NAMALWA (cell line): ENCODE measurements at places on chromosomes 11 and 22.

GRCh38 chr11:67416416-67417335, 1.2 kb downstream of the CARNS1 start:
- DNase-seq: peak; percentile 54

GRCh38 chr22:27242917-27243589, 558.5 kb downstream of the MN1 start:
- no peak for DNase-seq

DNA sequence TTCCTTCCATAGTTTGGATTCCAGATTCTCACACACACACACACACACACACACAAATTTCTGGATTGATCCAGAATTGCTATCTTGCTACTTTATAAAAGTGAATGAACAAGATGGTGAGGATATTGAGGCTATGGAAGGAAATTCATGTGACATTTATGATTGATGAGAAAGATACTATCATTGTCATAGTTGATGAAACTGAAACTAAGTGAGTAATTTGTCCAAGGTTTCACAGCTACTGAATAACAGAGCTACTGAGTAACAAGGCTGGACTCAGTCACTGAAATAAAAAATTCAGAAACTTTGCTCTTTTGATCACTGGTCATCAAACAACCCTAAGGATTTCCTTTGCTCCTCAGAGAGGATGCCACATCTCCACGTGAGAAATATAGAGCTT, 16.2 kb downstream of the OR5D16 start:
- DNase-seq: no peak

DNA sequence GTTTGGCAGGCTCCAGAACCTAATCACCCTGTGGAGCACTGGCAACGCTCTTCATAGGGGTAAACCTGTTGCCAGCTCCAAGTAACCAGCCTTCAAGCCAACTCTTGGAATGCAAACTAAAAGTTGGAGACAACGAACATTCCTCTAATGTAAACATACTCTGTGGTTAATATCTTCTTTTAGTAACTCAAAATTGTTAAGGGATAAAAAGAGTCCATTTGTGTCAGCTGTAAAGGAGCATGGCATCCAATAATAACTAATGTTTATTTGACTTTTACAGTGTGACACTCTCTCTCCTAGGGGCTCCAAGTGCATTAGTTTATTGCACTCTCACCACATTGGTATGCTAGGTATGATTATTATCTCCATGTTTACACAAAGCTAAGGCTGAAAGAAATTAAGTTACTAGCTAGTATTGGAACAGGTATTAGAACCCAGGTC, 31.0 kb upstream of the AMOTL1 start:
- no peak for DNase-seq

GRCh38 chr11:121459413-121460017, 6.7 kb upstream of the SORL1-AS1 start:
- no peak for DNase-seq

DNA sequence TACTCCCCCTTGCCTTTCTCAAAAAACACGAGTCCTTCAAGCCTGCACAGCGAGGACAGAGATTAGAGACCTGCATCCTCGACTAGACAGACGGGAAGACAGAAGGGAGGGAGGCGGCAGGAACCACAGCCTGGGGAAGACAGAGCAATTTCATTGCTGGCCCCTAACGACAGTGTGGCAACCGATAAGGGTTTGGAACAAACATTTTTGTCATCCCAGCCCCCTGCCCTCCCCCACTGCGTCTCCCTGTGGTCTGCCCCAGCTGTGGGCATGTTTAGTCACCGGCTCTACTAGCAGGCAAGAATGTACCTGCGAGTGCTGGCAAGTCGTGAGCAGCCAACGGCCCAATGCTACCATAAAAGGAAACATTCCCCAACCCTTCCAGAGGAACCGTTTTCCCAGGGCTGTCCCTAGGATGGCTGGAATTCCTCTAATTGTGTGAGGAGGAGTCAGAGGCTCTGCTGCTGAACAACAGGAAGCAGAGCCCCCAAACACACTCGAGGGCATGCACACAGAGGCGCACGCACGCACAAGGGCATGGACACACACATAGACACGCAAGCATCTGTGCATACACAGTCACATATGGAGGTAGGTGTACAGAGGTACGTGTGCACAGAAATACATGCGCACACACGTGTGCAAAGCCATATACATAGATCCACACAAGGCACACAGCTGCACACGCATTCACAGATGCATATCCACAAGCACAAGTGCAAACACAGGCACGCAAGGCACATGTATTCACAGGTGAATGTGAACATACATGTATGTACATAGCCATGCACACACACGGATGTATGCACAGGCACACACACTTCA, 58.3 kb downstream of the MYH9 start:
- DNase-seq: no peak

DNA sequence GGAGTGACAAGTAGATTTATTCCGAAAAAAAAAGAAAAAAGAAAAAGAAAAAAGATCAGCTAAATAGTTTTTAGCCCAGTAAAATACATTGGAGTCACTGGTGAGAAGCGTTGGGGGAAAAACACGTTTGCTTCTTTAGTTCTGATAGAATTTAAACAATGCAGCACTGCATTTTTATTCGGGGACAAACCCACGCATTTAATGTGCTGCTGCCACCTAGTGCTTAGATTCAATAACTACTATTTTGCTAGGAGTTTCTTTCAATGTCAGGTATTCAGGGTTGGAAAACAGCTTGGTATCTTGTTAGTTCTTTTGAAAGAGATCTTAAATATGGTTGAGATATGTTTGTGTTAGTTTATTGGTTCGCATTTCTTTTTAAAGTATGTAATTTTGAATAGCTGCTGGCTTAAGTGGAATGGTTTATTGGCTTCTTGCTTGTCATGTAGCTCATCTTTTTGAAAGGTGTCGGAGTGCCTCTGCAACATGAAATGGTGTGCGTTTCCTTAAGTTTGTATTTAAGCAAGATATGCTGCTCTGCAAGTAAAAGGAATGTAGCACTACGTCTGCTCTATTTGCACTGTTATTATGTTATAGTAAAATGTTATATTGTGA, 41.9 kb downstream of the SVIP start:
- peak; percentile 63 for DNase-seq

DNA sequence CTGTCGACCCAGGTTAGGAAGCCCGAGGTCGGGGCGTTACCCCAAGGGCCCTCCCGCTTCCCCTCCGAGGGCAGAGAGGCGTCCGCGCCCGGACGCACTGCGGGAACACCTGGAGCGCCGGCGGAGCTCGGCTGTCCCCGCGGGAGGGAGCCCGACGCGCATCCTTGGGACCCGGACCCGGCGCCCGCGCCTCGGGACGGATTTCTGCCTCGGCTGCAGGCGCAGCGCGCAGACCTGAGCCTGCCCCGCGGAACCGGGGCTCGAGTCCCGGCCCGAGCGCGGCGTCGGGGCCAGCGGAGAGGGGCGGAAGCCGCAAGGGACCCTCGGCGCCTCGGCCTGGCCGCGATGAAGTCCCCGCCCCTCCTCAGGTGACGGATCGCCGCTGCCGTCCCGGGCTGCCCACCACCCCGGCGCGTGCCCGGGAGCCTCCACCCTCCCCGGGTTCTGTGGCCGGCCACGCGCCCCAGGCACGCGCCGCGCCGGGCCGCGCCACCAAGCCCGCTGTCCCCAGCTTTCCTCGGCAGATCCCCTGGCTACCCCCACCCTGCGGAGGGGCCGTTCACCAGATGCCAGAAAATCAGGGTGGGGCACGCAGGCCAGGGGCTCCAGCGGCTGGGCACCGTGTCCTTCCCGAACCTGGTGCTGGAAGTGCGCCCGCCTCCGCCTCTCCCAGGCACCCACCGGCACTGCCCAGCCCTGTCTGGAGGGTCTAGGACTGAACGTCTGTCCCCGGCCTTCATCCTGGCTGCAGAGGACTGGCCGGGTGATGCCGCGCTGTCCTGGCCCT, 410 bp downstream of the GLB1L3 start:
- no peak for DNase-seq

DNA sequence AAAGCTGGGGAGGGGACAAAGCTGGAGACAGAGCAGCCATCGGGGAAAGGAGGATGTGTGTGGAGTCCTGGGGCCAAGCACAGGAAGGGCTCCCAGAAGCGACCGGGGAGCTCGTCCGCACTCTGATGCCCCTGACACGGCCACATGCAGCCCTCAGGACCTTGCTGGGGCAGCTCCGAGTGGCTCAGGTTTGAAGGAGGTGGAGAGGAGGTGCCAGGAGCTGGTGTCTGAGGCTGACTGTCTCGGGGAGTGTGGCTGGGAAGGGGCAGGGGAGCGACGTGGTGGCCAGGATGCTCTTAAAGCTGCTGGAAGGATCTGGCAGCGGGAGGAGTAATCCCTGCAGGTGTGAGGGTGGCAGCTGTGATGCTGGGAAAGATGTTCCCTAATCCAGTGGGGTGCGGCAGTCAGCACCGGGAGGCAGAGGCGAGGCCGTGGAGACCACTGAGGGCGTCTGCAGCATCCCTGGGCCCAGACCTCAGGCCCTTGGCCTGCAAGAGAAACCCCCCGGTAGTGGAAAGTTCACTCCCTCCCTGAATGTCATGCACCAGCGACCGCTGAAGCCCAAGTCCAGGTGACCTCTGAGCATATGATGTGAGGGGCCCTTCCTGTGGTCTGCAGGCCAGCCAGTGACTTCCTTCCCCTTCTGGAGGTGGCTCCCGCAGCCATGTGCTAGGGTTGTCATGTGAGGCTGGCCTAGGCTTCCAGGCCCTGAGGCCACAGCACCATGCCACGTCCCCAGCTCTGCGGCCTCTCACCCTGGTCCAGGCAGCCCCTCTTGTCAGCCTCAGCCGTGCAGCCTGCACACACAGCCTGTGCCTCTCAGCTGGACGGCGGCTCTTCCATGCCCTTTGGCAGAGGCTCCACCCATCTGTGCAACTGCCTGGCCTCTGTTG, 17.2 kb upstream of the CTSD start:
- no peak for DNase-seq

DNA sequence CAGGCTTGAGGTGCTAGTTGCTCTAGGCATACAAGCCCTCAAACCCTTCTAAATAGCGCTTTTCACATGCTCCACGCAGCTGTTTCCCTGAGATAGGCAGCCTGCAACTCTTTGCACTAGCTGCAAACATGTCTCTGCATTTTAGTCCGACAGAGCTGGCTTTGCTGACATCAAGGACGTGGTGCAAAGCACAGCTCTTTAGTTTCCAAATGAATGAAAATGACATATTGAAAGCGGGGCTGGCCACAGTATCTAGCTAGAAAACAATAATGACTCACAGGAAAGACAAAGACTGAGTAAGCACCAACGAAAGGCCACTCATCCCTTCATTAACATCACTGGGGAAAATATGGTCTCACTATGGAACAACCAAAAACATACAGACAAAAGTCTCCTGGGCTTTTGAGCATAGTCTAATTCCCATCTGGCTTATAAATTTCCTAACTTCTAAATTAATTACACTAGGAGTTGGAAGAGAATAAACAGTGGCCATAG, 15.3 kb upstream of the ZC3H12C start:
- DNase-seq: no peak

DNA sequence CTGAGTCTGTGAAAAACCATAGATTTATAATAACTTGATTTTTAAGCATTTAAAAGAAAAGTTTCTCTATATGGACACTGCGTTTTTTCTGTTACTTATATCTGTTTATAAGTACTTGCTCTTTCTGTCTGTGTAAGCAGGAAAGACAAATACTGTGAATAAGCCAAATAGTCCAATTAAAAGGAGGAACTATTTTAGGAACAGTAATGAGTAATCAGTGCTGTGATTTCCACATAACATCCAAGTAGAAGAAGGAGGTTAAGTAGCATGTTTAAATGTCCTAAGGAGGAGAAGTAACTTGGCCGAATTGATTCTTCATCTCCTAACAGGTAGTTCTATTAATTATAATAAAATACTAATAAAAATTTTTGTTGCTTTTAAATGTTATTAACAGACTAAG, 40.8 kb downstream of the ZNF214 start:
- DNase-seq: no peak

DNA sequence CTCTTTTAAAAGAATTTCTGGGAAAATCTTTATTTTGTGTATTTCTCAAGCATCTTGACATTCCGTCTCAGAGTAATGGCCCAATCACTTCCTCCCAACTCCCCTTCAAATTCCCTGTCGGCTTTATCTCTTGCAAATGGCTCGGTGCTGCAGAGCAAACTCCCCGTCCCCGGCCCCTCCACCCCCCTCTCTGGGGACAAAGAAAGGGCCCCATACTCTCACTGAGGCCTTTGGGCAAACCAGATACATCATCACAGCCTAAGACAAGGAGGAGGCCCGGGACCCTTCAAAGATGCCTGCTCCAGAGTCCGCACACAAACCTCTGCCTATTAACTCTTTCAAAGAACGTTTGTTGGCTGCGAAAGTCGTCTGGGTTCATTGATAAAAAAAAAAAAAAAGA, 3.9 kb upstream of the SMIM38 start:
- DNase-seq: no peak

- DNase-seq: no peak
Measured at GRCh38 chr11:32184041-32184722, 93.3 kb downstream of the RCN1 start.
